ENCODE measurements at places on chromosomes 1 and 21. TPM values are rescaled to one million over a fixed set of nuclear protein-coding genes. Genes with fewer than 3 reads are reported as not detected.

The OLIG2 gene
- total RNA-seq, result not detected

The ADAMTS5 gene
- total RNA-seq, result not detected

The USP1 gene
- 30.1 TPM for total RNA-seq

The MPZL1 gene
- total RNA-seq, result 111 TPM

The NPL gene
- 0.89 TPM for total RNA-seq

The OR2T29 gene
- not detected for total RNA-seq

The TSPEAR gene
- total RNA-seq, result not detected

The ZNF593OS gene
- not detected for total RNA-seq

Measured in A549 treated with CORT108297 at 1 μM for 4 hours (cell line).